ENCODE measurements at places on chromosomes 3 and 15.

- DNase-seq = peak; percentile 83
Observed at GRCh38 chr3:48661501-48662144, 1.1 kb downstream of the CELSR3 start.

- no peak for DNase-seq
Observed at GRCh38 chr15:47609693-47610092, 107.6 kb upstream of the SEMA6D start.

DNA sequence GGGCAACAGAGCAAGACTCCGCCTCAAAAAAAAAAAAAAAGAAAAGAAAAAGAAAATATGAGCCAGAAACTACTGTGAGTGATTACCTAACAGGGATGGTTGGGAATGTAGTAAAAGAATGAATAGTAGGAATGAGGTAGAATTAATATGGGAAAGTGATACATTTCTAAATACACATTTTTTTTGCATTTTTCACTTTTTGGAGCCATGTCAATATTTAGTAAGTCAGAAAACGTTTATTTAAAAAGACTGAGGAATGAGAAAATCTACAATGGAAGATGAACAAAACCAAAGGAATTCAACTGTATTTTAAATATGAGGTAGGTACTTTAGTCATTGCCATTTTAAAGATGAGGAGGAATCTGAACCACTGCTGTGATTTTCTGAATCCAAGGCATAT lies 817.2 kb upstream of the CADM2 start:
- no peak for DNase-seq

- peak; percentile 48 for DNase-seq
Observed at GRCh38 chr15:90286678-90287077, 21.2 kb downstream of the NGRN start.

- DNase-seq = no peak
Observed at GRCh38 chr3:120049881-120050539, 44.2 kb downstream of the GSK3B start.

- DNase-seq = peak; percentile 87
Observed at GRCh38 chr3:196969660-196970546, 1.3 kb upstream of the PIGZ start.

DNA sequence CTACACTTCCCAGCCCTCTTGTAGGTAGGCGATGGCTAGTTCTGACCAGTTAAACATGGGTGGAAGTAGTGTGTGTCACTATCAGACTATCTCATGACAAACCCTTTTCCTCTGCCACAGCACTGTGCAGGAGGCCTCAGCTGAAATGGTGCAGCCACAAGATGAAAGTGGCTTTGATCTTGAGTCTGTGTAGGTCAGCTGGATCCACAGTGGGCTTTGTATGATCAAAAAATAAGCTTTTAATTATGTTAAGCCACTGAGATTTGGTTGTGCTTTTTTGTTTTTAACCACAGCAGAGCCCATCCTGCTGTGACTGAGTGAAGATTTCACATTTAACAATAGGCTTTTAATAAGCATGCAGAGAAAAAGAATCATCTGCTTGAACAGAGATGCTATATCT lies 19.7 kb downstream of the RCN2 start:
- DNase-seq = no peak

DNA sequence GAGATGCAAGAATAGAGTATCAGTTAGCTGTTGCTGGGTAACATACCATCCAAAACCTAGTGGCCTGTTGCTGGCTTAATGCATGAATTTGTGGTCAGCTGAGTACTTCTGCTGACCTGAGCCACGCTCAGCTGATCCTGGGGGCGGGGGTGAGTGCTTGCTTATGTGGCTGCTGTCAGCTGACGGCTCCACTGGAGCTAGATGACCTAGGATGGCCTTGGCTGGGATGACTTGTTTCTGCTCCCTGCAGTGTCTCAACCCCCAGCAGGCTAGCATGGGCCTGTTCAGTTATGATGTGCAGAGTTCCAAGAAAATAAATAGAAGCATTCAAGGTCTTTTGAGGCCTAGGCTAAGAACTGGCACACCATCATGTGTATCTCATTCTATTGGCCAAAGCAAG lies 63.9 kb downstream of the FBLN2 start:
- DNase-seq = no peak

All from adipocyte (in vitro differentiated cells).